ENCODE measurements at places on chromosomes 1 and 21.
A peak's percentile ranks its signal among the peaks of the same experiment; 100 is the strongest.

DNA sequence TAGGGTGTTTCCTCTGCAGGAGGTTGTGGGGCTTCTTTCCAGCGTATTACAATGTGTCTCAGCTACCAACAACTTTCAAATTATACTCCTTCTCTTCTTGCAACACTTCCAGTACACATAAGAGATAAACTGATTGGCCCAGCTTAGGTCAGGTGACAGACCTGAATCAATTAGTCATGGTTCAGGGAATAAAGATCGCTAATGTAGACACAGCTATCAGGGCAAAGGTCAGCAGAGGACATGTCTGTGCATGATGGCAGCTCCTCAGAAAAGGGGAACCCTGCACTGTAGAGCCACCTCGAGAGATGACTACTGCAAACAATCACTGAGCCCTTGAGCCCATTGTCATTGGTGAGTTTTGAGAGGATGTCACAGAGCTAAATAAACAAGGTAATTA, 36.8 kb upstream of the PKN2 start:
- DNase-seq: no peak

- DNase-seq: no peak
Measured at GRCh38 chr21:27221077-27221476, 254.2 kb upstream of the ADAMTS5 start.

- DNase-seq: no peak
Measured at GRCh38 chr1:118751166-118751565, 237.0 kb downstream of the TBX15 start.

DNA sequence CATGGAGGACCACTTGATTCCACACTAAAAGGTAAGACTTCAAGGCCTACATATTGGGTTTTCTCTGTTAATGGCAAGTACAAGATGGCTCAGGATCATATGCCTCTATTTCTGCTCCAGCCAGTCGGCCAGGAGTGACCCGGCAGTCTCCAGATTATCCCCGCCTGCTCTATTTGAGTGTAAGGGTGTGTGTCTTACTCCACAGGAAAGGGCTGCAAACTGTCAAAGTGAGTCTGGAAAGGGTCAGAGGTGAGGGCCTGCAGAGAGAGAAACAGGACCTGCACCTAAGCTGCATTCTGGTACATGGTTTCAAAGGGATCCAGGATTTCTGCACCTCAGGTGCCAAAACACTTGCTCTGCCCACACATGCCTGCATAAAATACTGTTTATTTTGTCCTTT, 9.2 kb downstream of the ZNF692 start:
- no peak for DNase-seq

- peak; percentile 74 for DNase-seq
Measured at GRCh38 chr1:111203681-111204200, 3.3 kb upstream of the DENND2D start.

- DNase-seq: no peak
Measured at GRCh38 chr21:39842741-39843459, 24.3 kb upstream of the PCP4 start.

DNA sequence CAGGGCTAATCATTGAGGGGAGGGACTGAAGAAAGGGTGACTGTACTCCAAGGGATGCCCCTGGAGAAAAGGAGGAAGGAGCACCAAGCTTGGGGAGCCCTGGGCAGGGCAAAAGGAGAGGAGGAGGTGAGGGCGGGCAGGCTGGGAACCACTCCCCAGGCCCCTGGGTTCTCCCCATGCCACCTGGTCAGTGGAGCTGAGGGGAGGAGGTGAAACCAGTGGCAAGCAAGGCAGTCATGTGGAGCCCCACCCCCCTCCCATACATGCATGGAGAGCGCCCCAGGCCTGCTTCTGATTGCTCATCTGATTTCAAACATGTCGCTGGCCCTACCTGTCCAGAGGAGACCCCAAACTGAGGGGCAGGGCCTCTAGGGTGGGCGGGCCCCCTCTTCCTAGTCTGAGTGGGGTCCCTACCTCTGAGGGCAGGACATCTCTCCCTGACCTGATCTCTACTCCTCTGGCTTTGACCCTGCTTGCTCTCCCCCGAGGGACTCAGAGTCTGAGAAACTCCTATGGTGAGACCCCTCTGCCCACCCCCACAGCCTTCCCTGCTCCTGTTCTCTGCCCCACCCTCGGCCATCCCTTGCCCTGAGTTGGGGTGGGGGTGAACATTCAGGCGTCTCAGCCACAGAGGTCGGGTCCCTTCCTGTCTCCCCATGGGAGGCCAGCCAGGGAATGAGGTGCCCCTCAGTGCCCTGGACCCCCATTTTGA, 18.6 kb downstream of the INSRR start:
- no peak for DNase-seq

- no peak for DNase-seq
Measured at GRCh38 chr1:221488550-221488949, 253.3 kb downstream of the DUSP10 start.

GRCh38 chr1:152566681-152567080, at the start of gene LCE3E:
Gene LCE3E, minus strand, starts transcription at chr1:152566780. Its CDS starts 572 bp downstream, at chr1:152566208.
- no peak for DNase-seq

DNA sequence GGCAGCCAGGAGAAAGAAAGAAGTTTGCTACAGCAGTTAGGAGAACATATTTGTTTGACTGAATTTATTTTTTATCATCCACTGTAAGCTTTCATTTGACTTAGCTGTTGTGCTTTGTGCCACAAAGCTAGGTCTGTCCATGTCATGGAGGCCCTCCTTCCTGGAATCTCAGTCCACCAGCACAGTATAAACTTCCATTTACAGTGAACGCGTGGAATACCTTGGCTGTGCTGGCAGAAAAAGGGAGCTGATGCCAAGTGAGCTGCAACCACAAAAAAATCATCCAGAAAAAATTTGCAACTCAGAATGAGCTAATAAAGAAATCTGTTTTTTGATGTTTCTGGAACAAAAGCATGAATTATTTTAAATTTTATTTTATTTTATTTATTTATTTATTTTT, 72.6 kb downstream of the ATP6V1G3 start:
- DNase-seq: no peak

GRCh38 chr1:7962014-7962335, 464 bp downstream of the PARK7 start:
- no peak for DNase-seq

- DNase-seq: no peak
Measured at GRCh38 chr1:111582644-111583618, 36.7 kb upstream of the RAP1A start.

DNA sequence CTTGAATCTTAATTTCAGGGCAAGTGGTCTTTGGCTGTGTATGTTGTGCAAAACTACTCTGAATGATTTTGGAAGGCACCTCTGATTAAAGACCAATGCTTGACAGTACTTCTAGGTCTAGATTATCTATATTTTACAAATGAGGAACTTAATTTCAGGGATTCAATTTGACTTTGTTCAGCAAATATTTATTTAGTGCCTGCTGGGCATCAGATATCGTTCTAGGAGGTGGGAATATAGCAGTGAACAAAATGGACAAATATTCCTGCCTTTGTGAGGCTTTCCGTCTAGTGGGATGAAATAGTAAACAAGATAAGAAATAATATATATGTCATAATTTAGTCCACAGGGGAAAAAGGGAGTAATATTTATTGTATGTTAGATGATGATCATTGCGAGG, 4.7 kb downstream of the ZNF326 start:
- DNase-seq: no peak

- DNase-seq: no peak
Measured at GRCh38 chr1:185438936-185439335, 121.9 kb upstream of the IVNS1ABP start.

GRCh38 chr1:40887012-40887378, 24.8 kb upstream of the CITED4 start:
- DNase-seq: no peak

DNA sequence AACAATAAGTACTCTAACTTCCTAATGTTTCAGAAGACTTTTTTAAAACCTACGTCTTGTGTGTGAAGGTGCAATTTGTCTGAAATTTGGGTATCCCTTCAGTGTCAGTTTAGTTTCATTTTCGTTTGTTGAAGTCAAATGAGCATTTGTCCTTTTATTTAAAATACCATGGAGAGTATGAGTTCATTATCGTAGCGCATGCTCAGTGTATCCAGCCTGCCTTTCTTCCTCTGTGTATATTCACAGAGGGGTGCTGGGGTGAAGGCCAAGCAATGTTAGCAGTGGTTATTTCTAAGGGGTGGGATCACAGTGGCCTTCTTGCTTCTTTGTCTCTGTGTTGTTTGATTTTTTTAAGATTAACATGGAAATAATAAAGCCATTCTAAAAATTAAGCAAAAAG, 43.2 kb downstream of the CNN3 start:
- DNase-seq: no peak

GRCh38 chr1:236039740-236040685, 24.9 kb downstream of the NID1 start:
- no peak for DNase-seq

DNA sequence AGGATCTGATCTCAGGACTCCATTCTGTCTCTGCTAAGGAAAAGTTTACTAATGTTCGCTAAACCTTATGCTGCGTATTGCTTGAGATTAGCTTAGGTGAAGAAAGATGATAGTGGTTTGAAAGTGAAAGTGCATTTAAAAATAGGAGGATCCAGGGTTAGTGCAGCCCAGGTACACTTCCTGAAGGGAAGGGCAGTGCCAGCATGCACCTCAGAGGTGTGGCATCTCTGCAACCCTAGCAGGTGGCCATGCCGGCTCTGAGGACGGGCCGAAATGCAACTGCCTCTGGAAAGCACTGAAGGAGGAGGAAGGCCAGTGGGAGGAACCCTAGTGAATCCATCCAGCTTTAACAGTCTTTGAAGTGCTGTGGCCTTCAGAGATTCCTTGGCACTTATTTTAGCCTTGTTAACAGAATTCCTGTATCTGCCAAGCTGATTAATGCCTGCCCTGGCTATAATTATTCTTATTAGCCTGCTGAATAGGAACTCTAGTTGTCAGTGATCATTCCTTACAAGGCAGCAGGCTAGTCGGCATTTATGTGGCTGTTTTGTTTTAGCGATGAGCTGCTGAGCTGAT, 5.5 kb downstream of the PTGFRN start:
- no peak for DNase-seq

- no peak for DNase-seq
Measured at GRCh38 chr1:86650065-86650464, 54.3 kb upstream of the SH3GLB1 start.

- no peak for DNase-seq
Measured at GRCh38 chr1:42003433-42003832, 84.7 kb upstream of the HIVEP3 start.

GRCh38 chr1:241635556-241636152, 4.5 kb downstream of the CHML start:
- no peak for DNase-seq

- no peak for DNase-seq
Measured at GRCh38 chr1:203152158-203153034, 23.2 kb downstream of the MYBPH start.

DNA sequence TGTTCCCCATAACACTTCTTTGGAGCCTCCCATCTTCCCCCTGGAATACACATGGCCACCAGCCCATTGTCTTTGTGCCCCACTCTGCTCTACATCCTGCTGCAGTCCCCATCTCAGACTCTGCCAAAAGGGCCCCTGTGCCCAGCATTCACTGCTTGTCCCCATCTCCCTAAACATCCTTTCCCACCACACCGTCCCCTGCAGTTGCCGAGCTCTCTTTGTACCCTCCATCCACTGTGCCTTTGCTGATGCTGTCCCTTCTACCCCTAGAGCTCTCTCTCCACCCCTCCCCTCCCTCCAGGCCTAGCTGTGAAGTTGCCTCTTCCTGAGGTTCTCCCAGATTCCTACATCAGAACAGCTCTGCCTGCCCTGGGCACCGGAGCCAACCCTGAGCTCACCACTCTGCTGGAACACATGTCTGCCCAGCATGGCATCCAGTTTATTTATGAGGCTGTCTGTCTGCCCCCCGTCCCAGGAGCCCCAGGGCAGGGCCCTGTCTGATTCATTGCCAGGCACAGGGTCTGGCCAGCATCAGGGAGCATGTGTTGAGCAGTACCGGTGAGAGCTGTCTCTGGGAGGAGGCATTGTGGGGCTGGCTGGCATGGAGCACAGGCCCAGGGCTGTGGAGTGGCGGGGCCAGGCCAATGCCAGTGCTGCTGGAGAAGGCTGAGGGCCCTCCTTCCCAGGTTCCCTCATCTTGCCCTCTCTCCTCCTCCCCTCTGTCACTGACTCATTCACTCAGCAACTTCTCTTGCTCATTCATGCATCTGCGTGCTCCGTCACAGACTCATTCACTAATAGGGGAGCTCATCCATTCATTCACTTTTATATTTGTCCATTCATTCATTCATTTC, 28.8 kb downstream of the EDN2 start:
- no peak for DNase-seq

DNA sequence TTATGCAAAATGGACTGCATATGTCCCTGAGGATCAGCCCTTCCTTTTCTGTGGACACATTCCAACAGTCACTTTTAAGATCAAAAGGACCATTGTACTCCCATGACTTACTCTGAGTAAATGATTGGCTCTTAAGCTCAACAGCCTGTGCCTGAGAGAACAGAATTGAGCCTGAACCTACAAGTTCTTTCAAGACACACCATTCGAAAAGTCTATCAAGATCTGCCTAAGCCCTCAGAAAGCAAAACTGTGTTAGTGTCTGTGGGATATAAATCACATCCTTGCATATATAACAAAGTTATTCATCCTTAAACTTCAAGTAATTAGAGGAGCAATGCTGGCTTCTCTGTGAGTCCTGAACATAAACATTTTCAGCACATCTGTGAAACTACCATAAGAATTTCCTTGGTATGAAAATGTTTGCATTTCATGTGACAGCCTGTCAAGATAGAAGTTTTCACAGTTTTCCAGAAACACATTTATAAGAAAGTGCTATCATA, 41.6 kb downstream of the PCNX2 start:
- no peak for DNase-seq

- no peak for DNase-seq
Measured at GRCh38 chr1:18110968-18111367, 3.4 kb downstream of the IGSF21 start.

DNA sequence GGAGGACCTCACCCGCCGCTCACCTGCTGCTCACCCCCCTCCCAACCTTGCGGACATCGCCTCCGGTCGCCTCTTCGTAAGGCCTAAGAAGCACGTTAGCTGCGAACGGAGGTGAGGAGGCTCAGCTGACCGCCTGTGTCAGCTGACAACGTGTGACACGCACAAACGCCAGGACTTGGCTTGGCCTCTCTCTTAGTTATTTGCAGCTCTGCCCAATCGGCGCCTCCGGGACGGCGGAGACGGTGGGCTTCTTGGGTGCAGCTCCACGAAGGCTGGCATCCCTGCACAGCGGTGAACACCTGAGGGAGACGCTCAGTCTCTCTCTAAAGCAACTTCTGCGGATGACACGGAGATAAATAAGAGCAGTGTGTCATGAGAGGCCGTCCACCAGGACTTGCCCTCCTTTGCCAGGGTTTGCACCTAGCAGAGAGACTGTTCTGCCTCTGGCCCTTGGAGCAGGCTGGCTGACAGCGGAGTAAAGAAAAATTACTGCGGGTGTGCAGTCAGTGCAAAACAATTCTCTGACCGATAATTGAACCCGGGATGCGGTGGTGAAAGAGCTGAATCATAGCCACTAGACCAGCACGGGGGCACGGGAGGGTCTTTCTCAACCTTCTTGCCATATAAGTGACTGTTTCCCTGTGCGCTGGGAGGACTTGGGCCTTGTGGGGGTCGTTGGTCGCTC, 318.9 kb downstream of the FAM72C start:
- no peak for DNase-seq

All from activated T-cell treated with anti-CD3 and anti-CD28 coated beads, Interleukin-2, amount 50 U/mL, for 4 hours (primary cell).